ENCODE measurements at places on chromosomes 16 and 17. TPM values are rescaled to one million over a fixed set of nuclear protein-coding genes. Genes with fewer than 3 reads are reported as not detected.

The DOC2B gene
- total RNA-seq: not detected

The CCL17 gene
- total RNA-seq: not detected

The TNS4 gene
- total RNA-seq: under 0.01 TPM

The CTRL gene
- 0.53 TPM for total RNA-seq

The METTL2A gene
- total RNA-seq: 21.6 TPM

The CTRB1 gene
- total RNA-seq: not detected

The DNAH3 gene
- not detected for total RNA-seq

The SCO1 gene
- total RNA-seq: 30.7 TPM

The PHLPP2 gene
- total RNA-seq: 6.0 TPM

All from myometrial cell (primary cell).